ENCODE measurements at places on chromosomes 16 and 17. TPM values are rescaled to one million over a fixed set of nuclear protein-coding genes. Genes with fewer than 3 reads are reported as not detected.

GRCh38 chr16:82231008-82231787 lies 61.2 kb upstream of the MPHOSPH6 start:
- H3K4me3 ChIP-seq = no peak overlapping the region
- H3K36me3 ChIP-seq = no peaks in the 10 kb centered on the region
- DNase-seq = no peak
- peaks cover 3% of the 10 kb centered on the region for H3K4me1 ChIP-seq
- no peak overlapping the region for H3K27ac ChIP-seq

GRCh38 chr17:81540676-81541027 lies 11.5 kb downstream of the FAAP100 start:
- no peak overlapping the region for H3K27ac ChIP-seq
- H3K4me3 ChIP-seq = no peak overlapping the region
- peaks cover 6% of the 10 kb centered on the region for H3K27me3 ChIP-seq
- no peaks in the 10 kb centered on the region for H3K4me1 ChIP-seq
- H3K36me3 ChIP-seq = peaks cover 1% of the 10 kb centered on the region

The GNGT2 gene
- 27.5 TPM for total RNA-seq

DNA sequence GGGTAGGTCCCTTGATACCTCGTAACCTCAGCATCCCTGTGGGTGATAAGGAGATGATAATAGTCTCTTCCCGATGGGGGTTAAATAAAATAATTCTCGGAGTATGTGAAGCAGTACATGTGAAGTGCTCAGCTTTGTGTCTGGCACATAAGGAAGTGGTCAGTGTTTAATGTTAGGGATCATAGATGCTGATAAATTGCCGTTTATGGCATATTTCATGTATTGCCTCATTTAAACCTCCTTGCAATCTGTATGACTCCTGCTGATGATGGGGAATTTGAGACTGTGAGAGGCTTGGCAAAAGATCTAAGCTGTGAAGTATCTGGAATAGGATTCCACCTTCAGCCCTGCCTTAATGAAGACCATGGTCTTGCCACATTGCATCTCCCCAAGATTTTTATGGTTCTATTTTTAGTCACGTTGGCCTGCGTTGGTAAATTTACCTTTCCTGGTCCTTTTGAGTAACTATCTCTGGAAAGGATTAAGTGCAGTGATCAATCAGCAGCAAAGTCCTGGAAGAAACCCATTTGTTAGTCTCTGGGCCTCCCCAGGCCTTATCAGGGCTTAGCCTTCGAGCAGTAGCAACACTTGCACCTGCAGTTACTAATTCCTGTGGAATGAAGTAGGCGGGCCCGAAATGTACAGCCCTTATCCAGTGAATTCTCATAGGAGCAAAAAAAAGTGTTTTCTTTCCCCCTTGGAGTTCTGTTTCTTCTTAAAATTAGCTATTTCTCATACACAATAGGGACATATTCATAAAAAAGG lies 144.9 kb downstream of the WWOX start:
- no peak overlapping the region for H3K27ac ChIP-seq
- H3K4me1 ChIP-seq = no peaks in the 10 kb centered on the region
- H3K27me3 ChIP-seq = no peaks in the 10 kb centered on the region
- H3K4me3 ChIP-seq = no peak overlapping the region
- no peaks in the 10 kb centered on the region for H3K36me3 ChIP-seq
- no peak for DNase-seq

GRCh38 chr17:79048826-79049755 lies 25.1 kb downstream of the C1QTNF1 start:
- DNase-seq = no peak
- peaks cover 20% of the 10 kb centered on the region for H3K27me3 ChIP-seq
- no peak overlapping the region for H3K4me3 ChIP-seq
- no peaks in the 10 kb centered on the region for H3K4me1 ChIP-seq

Measured in activated T-cell treated with anti-CD3 and anti-CD28 coated beads, Interleukin-2, amount 50 U/mL, for 72 hours (primary cell).